Ascending aorta (tissue), 2 donors: ENCODE measurements at places on chromosomes 11 and 22. TPM values are rescaled to one million over a fixed set of nuclear protein-coding genes. Genes with fewer than 3 reads are reported as not detected.

DNA sequence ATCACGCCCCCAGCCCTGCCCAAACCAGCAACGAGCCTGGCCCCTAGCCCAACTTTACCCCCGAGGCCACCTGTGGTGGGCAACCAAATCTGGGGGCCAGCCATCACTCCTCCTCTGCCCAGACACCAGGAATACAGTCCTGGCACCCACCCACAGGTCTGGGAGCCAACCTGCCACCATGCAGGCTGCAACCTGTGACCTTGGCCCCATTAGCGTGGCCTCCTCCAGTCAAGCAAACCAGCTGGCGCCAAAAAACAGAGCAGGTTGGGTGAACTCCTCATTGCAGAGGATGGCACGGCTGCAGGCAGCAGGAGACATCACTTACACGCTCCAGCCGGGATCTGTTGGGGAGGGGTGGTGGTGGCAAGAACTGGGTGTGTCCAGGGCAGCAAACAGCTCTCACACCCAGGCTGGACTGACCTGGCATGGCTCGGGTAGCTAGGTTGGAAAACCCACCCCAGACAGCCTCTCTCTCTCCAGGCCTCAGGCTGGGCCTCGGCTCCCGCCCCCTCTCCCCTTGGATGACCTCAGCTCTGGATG lies 65.5 kb upstream of the TCF20 start:
- H3K27me3 ChIP-seq, result no peaks in the 10 kb centered on the region
- no peak overlapping the region for H3K27ac ChIP-seq
- no peaks in the 10 kb centered on the region for H3K36me3 ChIP-seq
- DNase-seq, result no peak
- no peaks in the 10 kb centered on the region for H3K4me1 ChIP-seq

- DNase-seq, result no peak
- no peaks in the 10 kb centered on the region for H3K27me3 ChIP-seq
- H3K4me3 ChIP-seq, result no peak overlapping the region
These were observed 107.8 kb downstream of the FAR1 start for GRCh38 chr11:13776134-13776815.

The NRGN gene
- total RNA-seq, result 5.3 TPM

The SERPING1 gene
- total RNA-seq, result 607 TPM

- peaks cover 38% of the 10 kb centered on the region for H3K36me3 ChIP-seq
- no peaks in the 10 kb centered on the region for H3K4me1 ChIP-seq
- no peaks in the 10 kb centered on the region for H3K27me3 ChIP-seq
- no peak overlapping the region for H3K4me3 ChIP-seq
- no peak overlapping the region for H3K27ac ChIP-seq
These were observed 59.9 kb upstream of the CFAP300 start for GRCh38 chr11:101987370-101987769.

The CARNS1 gene
- total RNA-seq, result 6.0 TPM

DNA sequence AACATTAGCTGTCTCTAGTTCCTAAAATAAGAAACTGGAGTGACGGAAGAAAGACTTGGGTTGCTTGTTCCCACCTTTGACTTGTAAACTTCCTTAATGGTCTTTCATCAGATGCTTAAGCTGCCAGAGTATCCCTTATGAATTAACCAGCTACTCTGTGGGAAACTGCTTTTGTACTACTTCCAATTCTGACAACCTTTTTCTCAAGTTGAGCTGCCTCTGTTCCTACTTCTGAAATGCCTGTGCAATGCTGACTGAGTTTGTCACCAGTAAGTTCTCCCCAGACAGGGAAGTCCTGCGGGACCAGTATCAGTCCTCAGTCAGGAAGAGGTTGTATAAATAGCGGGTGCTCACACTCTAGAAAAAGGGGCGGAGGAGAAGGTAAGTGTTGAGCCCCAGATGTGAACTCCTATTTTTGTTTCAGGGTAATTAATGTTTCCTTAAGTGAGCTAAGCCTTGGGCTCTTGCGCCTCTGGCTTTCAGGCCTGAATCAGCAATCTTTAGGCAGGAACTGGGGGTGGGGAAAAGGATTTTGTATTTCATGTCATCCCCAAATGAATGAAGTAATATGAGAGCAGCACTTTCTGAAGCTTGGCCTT lies 67.2 kb downstream of the CECR2 start:
- no peak for DNase-seq
- no peaks in the 10 kb centered on the region for H3K4me1 ChIP-seq
- H3K36me3 ChIP-seq, result no peaks in the 10 kb centered on the region

- no peak overlapping the region for H3K4me3 ChIP-seq
- H3K27me3 ChIP-seq, result no peaks in the 10 kb centered on the region
- no peak for DNase-seq
- peaks cover 50% of the 10 kb centered on the region for H3K4me1 ChIP-seq
These were observed 78.3 kb downstream of the RPL27A start for GRCh38 chr11:8760896-8761295.

The SLC22A9 gene
- total RNA-seq, result not detected

- peak overlapping the region; percentile 91 for H3K4me3 ChIP-seq
- peaks cover 8% of the 10 kb centered on the region for H3K4me1 ChIP-seq
- no peak for DNase-seq
- no peaks in the 10 kb centered on the region for H3K27me3 ChIP-seq
- peak overlapping the region; percentile 93 for H3K27ac ChIP-seq
These were observed 50.4 kb downstream of the FAM83F start for GRCh38 chr22:40044870-40045834.

- H3K27me3 ChIP-seq, result no peaks in the 10 kb centered on the region
- H3K4me1 ChIP-seq, result peaks cover 10% of the 10 kb centered on the region
- no peak for DNase-seq
- H3K4me3 ChIP-seq, result no peak overlapping the region
These were observed 28.4 kb downstream of the SUSD2 start for GRCh38 chr22:24209687-24210086.

GRCh38 chr11:61164606-61165424 lies 3.6 kb upstream of the VPS37C start:
- H3K27me3 ChIP-seq, result no peaks in the 10 kb centered on the region
- H3K4me1 ChIP-seq, result peaks cover 3% of the 10 kb centered on the region
- H3K36me3 ChIP-seq, result no peaks in the 10 kb centered on the region
- no peak overlapping the region for H3K4me3 ChIP-seq
- H3K27ac ChIP-seq, result no peak overlapping the region
- DNase-seq, result no peak

The TSPAN18 gene
- 21.3 TPM for total RNA-seq

The LARGE2 gene
- not detected for total RNA-seq

DNA sequence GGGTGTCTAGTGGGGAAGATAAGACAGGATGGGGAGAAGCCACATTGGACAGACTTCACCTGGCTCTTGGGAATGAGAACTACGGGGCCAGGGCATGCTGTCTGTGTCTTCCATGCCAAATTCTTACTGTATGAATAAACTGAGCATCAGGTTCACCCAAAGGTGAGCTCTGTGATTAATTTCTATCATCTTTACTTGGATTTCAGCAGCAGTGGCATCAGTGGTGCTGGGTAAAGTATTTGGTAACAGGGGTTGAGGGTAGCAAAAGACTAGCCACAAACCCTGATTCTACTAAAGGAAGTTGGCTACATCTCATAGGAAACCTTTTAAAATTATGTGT lies 38.8 kb downstream of the IRAG1 start:
- H3K27me3 ChIP-seq, result no peaks in the 10 kb centered on the region
- DNase-seq, result no peak
- H3K4me1 ChIP-seq, result peaks cover 42% of the 10 kb centered on the region
- peaks cover 3% of the 10 kb centered on the region for H3K36me3 ChIP-seq

DNA sequence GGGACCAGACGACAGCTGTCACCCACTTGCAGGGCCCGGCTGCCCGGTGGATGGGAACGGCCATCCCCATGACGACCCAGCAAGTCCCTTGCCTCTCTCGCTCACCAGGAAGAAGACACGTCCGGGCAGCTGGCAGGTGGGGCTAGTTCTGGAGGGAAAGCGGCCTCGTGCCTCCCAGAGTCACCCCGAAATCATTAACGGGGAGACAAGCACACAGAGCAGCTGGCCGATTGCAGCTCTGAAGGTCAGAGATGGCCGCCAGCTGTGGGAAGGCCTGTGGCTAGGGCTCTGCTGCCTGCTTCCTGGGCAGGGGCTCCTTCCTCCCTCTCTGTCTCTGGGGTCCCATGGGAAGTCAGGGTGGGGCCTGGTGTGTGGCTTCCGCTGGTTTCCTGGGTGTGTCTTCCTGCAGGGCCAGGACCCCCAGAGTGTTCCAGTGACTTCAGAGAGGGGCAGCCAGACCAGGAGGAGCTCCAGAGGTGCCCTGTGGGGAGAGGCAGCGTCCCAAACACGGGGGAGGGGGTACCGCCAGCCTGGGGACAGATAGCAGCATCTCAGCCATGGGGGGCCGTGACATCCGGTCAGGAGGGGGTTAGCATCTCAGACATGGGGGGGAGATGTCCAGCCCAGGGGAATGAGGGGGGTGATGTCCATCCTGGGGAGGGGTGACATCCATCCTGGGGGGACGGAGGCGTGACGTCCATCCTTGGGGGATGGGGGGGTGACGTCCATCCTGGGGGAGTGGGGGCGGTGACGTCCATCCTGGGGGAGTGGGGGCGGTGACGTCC lies 114.9 kb downstream of the KCNQ1 start:
- H3K27me3 ChIP-seq, result no peaks in the 10 kb centered on the region
- no peak for DNase-seq
- no peaks in the 10 kb centered on the region for H3K4me1 ChIP-seq
- no peak overlapping the region for H3K27ac ChIP-seq

The SUSD2 gene
- total RNA-seq, result 51.0 TPM

DNA sequence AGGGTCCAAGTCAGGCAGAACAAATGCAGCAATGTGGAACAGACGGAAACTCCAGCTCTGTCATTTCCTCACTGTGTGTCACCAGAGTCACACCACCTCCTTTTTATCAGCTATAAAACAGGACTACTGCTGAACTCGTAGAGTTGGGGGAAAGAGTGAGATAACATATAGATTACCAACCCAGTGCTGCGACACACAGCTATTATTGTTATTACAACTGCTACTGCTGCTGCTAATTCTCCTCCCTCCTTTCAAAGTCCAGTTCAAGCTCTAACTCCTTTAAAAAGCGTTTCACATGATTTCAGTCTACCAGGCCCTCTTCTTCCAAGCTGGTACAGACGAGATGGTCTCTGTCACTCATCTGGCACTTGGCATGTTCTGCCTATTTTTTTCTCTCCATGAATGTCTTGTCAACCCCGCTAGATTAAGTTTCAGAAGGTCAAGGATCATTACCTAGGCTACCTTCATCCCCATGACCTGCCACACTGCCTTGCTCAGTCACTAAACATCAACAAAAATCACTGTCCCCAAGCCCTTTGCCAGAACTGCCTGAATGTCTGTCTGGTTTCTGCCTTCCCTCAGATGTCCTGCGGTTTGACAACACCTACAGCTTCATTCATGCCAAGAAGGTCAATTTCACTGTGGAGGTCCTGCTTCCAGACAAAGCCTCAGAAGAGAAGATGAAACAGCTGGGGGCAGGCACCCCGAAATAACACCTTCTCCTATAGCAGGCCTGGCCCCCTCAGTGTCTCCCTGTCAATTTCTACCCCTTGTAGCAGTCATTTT lies 3.7 kb upstream of the MTFP1 start:
- peak overlapping the region; percentile 86 for H3K4me3 ChIP-seq
- no peaks in the 10 kb centered on the region for H3K27me3 ChIP-seq
- H3K36me3 ChIP-seq, result peaks cover 23% of the 10 kb centered on the region
- peak overlapping the region; percentile 98 for H3K27ac ChIP-seq
- DNase-seq, result no peak
